NCI-H2107 (cell line): ENCODE measurements at places on chromosomes 3 and 15.

DNA sequence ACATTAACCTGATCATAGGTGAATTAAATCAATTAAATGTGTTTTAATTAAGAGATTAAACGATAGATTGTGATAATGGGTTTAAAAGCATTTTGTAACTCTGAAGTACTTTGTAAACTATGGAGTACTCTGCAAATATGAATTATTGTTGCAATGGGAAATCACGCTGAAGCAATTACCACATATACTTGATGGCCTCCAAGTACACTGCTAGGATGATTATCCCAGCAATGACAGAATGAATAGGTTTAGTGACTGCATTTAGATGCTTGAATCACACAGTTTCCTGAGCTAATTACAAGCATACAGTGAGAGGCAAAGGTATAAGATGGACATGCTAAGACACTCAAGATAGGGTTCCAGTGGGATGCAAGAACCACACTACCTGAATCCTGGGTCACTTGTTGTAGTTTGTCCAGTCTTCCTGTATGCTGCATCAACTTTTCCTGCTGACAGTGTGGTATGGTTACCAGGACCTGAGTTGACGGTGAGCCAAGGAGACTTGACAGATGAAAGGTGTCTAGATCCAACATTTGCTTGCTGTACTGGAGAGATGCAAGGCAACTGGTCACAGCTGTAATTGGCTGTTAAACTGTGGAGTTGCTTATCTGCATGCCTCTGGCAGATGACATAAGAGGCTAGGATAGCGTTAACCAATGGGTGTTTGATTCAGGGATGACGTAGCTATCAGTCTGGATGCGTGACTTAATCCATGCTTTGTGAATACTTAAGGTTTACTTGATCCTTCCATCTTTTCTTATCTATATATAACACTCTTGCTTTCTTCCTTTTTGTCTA lies 38.0 kb downstream of the RNF13 start:
- DNase-seq, result no peak

DNA sequence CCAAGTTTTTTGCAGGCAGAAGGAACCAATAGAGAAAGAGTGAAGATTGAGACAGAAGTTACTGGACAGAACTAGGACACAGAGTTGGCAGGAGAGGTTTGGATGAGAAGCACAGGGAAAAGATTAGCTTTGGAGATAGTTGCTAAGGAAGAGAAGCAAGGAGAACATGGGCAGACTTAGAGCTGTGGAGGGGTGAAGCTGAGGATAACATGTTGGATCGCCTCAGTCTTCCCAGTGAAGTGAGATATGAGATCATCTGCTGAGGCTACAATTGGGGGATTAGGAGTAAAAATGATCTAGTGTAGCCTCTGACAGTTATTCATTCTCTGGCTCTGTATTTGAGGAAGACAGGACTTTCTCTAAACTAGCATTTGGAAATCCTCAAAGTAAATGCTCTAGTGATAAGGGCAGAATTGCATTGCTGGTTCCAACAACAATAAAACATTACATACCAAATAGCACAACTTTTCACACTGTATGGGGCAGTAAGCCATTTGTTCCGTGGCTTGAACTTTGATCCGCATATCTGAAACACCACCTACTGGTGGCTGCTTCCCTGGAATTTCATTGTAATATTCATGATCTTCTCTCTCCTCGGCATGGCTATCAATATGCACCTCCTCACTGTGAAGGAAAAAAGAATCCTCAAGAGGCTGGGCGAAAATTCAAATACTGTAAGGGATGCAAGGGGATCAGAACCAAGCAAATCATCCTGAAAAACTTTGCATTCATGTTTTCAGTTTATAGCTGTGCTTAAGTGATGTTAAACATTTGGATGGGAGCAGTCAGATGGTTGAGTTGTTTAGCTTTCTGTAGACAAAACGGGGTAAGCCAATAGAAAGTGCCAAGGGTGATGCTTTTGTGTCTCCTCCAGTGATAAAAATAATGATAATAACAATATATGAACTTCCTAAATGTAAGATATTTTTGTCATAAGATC lies 22.2 kb upstream of the EID1 start:
- DNase-seq, result no peak

- DNase-seq, result no peak
Observed at GRCh38 chr3:123984350-123984749, 7.6 kb downstream of the ROPN1 start.

- DNase-seq, result no peak
Observed at GRCh38 chr15:60695713-60696522, 217.0 kb upstream of the ICE2 start.

GRCh38 chr3:14329116-14329830 lies 73.1 kb upstream of the SLC6A6 start:
- DNase-seq, result peak; percentile 68

DNA sequence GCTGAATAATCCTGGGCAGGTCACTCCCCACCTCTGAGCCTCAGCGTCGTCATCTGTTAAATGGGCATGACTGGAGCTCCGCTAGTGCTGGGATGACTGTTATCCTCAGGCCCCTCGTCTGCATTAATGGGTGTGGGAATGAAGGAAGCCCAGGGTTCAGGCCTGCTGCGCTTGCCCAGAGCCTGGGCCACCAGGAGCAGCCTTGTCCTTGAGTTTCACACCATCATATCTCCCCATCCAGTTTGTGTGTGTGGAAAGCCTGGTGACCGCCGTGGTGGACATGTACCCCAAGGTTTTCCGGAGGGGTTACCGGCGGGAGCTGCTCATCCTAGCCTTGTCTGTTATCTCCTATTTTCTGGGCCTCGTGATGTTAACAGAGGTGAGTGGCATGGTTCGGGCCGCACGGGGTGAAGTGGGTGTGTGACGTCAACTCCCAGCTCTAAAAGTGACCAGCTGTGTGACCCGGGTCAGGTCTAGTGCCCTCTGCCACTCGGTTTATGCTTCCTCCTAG lies 63.5 kb upstream of the SLC6A1 start:
- DNase-seq, result no peak

DNA sequence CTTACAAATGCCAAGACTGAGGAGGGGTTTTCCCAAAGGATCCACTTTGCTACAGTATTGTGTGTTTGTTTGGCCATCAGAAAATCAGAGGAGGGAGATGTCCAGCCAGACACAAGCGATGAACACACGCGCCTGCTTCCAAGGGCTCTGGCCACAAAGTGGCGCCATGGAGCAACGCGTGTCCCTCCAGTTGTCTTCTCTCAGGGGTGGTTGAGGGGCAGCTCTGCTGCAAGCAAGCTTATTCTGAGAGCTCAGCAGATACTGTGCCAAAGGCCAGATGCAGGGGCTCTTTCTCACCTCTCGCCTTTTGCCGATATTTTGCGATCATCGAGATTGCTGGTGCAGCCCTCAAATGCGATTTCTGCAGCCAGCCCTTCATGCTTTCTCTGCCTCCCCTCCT lies 88.9 kb upstream of the OSBPL11 start:
- peak; percentile 26 for DNase-seq

DNA sequence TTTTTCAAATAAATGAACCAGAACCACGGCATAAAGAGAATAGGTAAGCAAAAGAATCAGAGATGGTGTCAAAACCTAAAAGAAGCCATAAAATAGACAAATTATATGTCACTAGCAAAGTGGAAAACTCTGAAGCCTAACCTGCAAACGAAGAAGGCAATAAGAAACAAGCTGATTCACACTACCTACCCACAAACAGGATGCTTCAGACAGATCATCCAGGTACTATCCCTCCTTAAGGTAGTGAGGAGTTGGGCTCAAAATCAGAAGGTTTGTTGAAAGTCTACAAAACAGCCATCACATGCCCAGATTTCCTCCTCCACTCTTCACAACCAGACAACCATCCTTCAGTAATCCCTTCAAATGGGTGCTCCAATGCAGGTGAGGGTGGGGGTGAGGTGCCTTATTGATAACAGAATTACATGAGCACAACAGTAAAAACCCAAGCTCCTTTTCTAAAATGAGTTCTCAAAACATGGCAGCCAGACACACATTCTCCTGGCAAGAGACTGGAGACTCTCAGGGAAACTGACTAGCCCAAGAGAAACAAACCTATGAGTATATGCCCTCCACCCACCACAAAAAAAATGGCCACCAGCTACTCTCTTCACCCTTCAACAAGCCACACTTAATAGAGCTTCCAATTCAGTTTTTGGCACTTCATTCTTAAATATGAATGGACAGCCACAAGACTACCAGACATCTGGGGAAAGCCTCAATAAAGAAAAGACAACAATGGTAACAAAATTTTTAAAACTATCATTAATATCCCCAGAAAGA lies 6.4 kb downstream of the KPNA1 start:
- no peak for DNase-seq

DNA sequence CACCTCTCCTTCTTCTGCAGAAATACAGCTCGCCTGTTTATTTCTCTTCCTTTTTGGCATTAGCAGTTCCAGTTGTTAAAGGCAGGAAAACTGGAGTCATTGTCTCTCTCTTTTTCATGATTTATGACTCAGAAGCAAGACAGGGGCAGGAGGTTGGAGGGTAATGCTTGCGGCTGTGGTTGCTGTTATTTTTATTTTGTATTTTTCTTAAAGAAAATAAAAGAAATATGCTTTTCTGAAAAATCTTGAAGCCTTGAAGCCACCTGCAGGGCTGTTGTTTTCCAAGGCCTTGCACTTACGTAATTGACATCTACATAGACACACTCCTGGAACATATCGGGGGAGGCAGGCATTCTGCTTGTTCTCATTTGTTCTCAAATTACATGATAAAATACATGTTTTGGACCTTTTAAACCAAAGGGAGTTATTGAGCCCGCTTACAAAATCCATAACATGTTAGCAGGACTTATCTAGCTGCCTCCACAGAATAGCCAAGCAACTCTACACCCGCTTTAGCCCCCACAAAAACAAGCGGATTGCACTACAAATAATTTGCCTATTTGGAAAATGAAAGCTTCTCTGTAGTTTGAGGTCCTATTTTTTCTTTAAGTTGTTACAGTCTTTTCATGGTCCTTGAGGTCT lies 1004.6 kb upstream of the NR2F2 start:
- DNase-seq, result no peak

- DNase-seq, result no peak
Observed at GRCh38 chr3:85054579-85054978, 95.8 kb downstream of the CADM2 start.

DNA sequence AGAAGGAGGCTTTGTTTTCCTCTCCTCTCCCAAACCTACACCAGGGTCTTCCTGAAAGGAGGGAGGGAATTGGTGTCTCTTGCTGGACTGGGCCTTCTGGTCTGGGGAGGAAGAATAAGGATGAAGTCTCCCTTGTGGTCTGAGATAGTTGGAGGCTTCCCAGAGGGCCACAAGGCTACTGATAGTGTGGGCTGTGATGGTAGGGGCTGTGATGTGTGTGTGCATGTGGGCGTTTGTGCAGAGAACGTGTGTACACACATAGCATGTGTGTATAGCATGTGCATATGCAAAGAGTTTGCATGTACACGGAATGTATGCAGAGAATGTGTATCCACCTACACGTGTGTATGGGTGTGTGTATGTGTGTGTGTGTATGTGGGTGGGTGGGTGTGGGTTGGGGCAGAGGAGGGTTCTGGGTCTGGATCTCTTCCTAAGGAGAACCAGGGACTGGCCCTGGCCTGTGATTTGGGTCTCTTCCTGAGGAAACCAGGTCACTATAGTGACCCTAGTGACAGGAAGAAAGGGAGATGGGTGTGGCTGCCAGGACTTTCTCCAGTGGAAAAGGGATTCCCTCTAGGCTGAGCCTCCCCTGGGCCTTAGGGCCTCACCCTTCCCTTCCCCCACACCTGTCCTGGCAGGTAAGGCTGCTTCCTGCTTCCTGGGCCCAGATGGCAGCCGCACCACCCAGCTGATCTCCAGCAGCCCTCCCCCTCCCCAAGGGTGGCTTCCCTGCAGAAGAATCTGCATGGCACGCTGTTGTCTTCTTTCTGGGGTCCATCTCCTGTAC lies 1.7 kb downstream of the FLNB start:
- DNase-seq, result no peak
